PC-9 (cell line): ENCODE measurements at places on chromosomes 11 and 22.

DNA sequence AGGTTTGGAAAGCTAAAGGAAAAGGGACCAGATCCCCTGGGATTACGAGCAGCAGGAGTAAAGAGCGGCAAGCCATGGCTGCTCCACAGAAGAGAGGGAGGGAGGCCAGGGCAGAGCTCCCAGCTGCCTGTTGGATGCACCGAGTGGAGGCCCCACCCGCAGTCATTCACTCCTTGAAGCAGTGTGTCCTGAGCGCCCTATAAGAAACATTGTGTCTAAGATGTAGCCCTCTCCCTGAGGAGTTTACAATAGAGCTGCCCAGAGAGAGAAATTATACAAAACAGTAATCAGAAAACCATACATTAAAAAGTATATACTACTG is 54.7 kb upstream of the CSNK2A3 start:
- DNase-seq: no peak

GRCh38 chr11:35206616-35207015 is 67.6 kb downstream of the CD44 start:
- DNase-seq: no peak

- no peak for DNase-seq
Measured at GRCh38 chr22:24076091-24076867, 65.2 kb downstream of the CABIN1 start.

DNA sequence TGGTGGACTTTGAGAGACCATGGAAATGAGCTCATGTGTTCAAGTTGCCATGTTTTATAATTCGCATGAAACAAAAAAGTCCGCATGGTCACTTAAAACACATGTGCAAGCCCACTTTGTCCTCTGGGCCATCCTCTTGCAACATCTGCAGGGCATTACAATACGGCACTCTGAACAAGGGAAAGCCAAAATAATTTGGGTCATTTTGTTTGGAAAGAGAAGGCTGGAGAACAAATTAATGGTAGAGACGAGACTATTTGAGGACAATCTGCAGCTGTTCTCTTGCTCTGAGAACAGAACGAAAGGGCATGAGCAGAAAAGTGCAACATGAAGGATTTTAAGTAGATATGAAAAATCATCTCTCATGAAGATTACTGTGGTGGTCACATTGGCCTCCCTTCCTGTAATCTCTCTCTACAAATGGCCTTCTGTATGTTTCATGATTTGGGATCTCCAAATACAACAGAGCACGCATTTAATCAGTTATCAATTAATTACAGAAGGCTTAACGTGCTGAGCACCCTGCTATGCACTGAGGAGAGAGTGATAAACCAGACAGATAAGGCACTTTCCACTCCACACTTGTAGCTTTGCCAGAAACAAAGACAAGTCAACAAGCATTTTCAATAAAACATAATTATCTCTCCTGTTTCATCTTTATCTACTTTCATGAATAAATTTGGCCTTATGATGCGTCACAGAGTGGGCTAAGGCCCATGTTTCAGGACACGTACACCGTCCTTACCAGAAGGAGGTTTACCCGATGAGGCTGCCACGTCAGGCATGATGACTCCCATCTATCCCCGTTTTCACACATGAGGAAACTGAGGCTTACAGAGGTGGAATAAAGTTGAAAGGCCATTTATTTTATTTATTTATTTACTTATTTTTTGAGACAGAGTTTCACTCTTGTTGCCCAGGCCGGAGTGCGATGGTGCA is 384.1 kb downstream of the LARGE1 start:
- no peak for DNase-seq

- DNase-seq: peak; percentile 37
Measured at GRCh38 chr22:43862074-43862881, at the start of gene SULT4A1. SULT4A1 (minus strand) TSS chr22:43862513; CDS start chr22:43862382, 131 bp downstream.

DNA sequence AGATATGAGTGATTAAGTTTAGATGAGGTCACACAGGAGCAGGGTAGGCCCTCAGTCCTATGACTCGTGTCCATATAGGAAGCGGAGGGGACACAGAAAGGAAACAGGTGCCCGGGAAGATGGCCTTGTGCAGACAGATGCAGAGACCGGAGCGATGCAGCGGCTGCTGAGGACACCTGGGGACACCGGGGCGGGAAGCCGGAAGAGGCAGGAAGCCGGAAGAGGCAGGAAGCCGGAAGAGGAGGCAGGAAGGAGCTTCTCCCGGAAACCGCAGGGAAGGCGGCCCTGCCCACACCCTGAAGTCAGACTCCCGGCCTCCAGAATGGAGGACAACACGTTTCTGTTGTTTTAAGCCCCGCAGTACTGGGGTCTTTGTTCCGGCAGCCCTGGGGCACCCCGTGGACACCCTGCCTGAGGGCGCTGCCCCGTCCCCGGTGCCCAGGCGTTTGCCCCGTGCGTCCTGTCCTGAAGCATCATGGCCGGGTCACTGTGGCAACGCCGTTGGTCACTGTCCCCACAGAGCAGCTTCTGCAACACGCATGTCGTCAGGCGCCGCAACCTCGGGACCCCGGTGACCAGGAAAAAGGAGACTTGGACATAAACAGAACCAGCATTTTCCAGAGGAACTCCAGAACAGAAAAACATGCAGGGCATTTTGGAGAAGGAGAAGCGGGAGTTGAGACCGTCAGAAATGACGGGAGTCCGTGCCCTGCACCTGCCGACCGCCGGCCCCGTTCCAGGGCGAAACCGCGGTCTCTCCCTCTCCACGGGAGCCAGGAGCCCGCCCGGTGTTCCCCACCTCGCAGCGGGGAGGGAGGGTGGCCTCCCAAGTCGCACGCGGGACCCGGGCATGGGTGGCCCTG is 103.4 kb downstream of the BRD1 start:
- DNase-seq: no peak
